ENCODE measurements at places on chromosomes 1 and 21.

GRCh38 chr1:55181666-55182065 lies 33.5 kb downstream of the USP24 start:
- DNase-seq = no peak

DNA sequence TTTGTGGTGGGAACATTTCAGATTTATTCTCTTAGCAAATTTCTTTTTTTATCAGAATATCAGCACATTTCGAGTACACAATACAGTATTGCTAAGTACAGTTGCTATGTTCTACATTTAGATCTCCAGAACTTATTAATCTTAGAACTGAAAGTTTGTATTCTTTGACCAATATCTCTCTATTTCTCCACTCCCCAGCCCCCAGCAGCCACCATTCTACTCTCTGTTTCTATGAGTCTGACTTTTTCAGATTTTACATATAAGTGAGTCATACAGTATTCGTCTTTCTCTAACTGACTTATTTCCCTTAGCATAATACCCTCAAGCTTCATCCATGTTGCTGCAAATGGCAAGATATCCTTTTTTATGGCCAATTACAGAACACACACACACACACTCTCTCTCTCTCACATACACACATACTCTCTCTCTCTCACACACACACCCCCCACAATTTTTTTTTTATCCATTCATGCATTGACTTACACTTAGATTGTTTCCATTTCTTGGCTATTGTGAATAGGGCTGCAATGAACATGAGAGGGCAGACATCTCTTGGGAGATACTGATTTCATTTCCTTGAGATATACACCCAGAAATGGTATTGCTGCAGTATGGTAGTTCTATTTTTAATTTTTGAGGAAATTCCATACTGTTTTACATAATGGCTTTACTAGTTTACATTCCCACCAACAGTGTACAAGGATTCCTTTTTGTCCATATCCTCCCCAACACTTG lies 15.7 kb downstream of the RPTN start:
- DNase-seq = no peak

- DNase-seq = no peak
Measured at GRCh38 chr1:20597650-20598049, 8.8 kb downstream of the CDA start.

DNA sequence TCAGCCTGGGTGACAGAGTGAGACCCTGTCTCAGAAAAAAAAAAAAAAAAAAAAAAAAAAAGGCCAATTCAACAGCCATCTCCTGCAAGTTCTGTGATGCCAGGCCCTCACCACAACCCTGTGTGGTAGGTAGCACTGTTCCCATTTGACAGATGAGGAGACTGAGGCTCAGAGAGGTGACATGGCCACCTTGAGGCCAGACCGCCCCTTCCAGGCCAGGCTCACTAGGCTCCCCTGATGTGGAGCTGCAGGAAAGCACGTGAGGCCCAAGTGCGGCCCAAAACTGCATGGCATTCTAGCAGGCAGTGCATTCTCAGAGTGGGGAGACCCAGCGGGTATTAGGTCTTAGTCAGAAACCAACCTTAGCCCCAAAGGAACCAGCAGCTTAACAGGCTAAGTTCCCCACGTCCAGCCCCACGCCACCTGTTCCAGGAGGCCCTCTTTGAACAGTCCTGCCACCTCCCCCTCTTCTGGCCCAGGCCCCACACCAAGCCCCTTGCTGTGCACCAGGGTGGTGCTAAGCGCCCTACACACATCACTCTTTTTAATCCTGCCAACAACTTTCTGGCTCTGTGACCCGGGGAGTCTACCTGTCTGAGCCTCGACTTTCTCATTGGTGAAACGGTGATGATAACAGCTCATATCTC lies 11.7 kb upstream of the ECE1 start:
- DNase-seq = no peak

DNA sequence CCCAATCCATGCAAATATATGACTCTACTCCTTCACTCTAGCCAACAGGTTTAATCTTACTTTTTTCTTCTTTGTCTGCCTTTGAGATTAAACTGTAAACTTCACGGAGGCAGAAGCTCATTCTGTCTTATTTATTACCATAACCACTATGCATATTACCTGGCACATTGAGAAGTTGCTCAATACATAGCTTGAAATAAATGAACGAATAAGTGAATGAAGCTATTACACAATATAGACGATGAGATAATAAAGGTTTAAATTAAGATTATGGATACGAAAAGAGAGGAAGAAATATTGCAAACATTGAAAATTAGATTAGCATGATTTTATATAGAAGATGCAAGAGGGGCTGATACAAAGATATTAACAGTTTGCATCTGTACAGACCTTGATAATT lies 385.1 kb downstream of the LTN1 start:
- no peak for DNase-seq

GRCh38 chr1:246161626-246162025 lies 345.5 kb downstream of the SMYD3 start:
- no peak for DNase-seq

DNA sequence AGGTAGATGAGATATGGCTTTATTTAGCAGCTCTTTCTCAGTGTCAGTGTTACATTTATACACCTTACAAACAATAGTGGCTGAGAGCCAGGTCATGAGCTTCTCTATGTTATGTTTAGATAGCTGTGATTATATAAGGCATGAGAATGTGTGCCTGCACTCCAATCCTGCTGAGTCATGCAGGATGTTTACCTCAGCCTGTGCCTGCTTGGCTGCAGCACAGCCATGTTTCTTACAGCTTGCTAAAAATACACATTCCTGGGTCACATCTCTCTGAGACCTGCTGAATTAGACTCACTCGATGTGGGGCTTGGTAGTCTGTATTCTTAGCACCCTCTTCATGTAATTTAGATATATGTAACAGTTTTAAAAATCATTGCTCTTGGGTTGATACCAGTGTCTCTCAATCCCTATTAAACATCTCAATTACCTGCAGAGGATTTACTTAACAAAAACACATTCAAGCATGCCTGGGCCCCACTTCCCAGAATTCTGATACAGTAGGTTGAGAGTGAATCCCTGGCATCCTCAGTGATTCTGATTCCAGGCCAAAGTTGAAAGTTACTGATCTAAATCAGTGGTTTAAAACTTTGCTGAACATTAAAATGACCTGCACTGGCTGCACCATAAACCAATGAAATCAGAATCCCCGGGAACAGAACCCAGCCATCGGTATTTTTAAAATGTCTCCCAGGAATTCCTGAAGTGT lies 107.5 kb downstream of the GDAP2 start:
- DNase-seq = no peak

GRCh38 chr1:14784790-14785773 lies 186.6 kb downstream of the KAZN start:
- no peak for DNase-seq

- DNase-seq = no peak
Measured at GRCh38 chr1:215643592-215644321, 76.7 kb downstream of the KCTD3 start.

DNA sequence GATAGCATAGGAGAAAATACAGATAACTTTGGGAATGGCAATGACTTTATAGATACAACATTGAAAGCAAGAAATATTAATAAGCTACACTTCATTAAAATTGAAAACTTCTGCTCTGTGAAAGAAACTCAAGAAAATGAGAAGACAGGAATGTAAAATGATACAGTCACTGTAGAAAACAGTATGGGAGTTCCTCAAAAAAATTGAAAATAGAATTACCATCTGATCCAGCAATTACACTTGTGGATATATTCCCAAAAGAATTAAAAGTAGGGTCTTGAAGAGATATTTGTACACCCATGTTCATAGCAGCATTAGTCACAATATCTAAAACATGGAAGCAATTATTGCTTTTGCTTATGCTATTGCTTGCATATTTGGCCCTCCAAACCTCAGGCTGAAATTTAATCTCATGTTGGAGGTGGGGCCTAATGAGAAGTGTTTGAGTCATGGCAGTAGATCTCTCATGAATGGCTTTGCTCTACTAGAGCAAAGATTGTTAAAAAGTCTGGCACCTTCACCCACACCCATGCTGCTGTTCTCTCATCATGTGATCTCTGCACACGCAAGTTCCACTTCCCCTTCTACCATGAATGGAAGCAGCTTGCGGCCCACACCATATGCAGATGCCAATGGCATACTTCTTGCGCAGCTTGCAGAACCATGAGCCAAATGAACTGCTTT lies 15.3 kb upstream of the AHCYL1 start:
- no peak for DNase-seq

GRCh38 chr1:2466958-2467554 lies 9.0 kb upstream of the PLCH2 start:
- no peak for DNase-seq

DNA sequence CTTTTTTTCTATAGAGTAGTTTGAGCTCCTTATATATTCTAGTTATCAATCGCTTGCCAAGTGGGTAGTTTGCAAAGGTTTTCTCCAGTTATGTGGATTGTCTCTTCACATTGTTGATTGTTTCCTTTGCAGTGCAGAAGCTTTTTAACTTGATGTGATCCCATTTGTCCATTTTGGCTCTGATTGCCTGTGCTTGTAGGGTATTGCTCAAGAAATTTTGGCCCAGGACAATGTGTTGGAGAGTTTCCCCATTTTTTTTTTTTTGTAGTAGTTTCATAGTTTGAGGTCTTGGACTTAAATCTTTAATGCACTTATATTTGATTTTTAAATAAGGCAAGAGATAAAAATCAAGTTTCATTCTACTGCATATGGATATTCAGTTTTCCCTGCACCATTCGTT lies 774.8 kb upstream of the ADAMTS5 start:
- no peak for DNase-seq

DNA sequence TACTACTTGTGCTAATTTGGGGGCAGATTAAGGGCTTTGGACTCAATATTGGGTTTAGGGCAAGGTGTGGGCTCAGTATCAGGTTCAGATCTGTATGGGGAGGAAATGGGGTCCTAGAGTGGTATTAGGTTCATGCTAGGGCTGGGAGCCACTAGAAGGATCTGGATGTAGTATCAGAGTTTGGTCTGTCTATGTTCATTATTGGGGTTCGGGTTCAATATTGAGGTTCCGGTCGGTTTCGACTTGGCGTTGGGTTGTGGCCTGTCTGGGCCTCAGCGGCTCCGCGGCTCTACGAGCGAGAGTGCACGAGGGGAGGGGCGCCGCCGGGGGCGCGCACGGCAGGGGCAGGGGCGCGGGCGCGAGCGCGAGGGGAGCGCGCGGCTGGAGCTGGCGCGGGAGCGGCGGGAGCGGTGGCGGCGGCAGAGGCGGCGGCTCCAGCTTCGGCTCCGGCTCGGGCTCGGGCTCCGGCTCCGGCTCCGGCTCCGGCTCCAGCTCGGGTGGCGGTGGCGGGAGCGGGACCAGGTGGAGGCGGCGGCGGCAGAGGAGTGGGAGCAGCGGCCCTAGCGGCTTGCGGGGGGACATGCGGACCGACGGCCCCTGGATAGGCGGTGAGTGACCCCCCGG lies at the start of gene PTPRF:
Gene PTPRF (plus strand): TSS at position 401 of the 624 bp plus-strand sequence. CDS start 14,193 bp downstream, outside the sequence.
- no peak for DNase-seq

GRCh38 chr1:206761159-206761768 lies 9.3 kb upstream of the IL19 start:
- DNase-seq = no peak

DNA sequence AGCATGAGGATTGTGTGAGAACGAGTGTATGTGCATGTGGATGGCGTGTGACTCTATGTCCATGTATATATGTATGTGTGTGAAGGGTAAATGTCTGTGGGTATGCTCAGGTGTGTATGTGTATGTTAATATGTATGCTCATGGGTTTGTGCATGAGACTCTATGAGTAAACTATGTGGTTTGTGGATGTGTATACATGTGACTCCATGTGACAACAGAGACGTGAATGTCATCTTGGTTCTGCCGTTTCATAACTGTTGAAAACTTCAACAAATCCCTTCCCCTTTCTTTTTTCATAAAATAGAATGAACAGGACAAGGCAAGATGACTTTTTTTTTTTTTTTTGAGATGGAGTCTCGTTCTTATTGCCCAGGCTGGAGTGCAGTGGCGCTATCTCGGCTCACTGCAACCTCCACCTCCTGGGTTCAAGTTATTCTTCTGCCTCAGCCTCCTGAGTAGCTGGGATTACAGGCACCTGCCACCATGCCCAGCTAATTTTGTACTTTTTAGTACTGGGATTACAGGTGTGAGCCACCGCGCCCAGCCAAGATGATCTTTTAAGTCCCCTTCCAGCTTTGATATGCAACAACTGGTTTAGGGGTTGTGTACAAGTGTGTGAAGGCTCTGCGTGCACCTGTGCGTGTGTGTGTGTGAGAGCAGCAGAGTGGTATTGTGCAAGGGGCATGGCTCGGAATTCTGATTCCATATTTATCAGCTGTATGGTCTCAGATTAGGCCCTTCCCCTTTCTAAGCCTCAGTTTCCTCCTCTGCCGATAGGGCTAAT lies 106.3 kb downstream of the EBNA1BP2 start:
- no peak for DNase-seq

- DNase-seq = no peak
Measured at GRCh38 chr1:60994369-60994768, 88.0 kb upstream of the NFIA start.

DNA sequence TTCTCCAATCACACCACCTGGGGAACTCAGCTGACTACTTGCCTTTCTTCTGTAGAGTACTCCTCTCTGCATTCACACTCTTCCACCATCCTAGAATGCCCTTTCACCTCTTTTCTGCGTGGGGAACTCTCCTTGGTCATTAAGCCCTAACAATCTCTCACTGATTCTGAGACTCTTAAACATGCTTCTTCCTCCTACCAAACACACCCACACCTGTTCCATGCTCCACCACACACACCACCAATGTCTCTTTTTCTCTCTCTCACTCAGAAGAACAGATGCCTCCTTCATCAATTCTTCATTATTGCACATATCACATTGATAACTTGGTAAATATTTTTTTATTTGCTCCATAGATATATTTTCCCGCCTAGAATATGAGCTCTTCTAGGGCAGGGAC lies 53.6 kb downstream of the WARS2 start:
- DNase-seq = no peak

- DNase-seq = no peak
Measured at GRCh38 chr21:28334407-28334806, 658.3 kb downstream of the LTN1 start.

GRCh38 chr1:203702130-203702577 lies 62.8 kb upstream of the LAX1 start:
- peak; percentile 58 for DNase-seq

DNA sequence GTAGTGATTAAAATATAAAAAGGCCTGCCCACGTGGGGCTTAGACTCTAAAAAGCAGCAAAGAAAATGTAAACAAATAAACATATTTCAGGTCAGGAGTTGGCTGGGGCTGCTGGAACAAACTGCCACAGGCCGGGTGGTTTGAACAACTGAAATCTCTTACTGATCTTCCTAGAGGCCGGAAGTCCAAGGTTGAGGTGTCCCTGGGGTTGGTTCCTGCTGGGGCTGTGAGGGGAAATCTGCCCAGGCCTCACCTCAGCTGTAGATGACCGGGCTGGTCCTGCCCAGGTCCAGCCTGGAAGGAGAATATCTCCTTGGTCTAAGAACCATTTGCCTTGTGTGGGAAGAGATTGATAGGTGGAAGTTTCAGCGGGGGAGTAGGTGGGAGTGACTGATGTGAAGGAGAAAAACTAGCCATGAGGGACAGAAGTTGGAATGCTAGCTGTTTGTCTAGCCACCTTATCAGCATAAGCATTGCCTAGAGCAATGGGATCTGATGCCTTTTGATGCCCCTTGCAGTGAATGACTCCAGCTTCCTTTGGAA lies 221.1 kb downstream of the DYRK1A start:
- DNase-seq = no peak

- no peak for DNase-seq
Measured at GRCh38 chr1:10862743-10863335, 66.4 kb upstream of the CASZ1 start.
